Retinal pigment epithelial cell (primary cell): ENCODE measurements at places on chromosomes 16 and 17.

DNA sequence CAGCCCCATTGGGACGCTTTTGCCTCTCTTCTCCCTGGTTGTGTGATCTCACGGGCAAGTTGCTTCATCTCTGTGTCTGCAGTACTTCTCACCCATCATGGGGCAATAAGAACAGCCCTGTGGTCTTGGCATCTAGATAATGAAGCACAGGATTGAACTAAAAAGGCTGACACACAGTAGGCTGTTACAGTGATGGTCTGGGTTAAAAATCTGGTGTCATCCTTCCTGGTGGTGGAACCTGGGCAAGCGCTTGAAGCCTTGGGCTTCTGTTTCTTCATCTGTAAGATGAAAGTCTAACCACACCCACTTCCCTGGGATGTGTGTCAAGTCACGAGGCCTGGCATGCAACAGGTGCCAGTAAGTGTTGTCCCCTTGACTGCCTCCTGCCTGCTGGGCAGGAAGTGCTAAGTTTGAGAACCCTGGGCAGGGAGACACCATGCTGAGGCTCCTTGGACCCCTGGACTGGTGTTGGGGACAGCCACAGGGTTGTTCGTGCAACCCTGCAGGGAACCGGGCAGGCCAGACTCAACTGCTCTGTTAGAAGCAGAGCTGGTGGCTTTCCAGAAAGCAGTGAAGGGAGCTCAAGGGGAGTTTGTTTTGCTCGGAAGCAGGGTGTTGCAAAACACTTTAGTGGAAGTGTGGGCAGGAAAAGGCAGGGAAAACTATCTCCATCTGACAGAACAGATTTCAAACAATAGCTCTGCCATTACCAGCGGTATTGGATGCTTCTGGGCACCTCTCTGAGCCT lies 5.9 kb upstream of the MAP2K3 start:
- no peak for DNase-seq

GRCh38 chr17:69232650-69233049 lies 4.0 kb upstream of the ABCA10 start:
- no peak for DNase-seq

DNA sequence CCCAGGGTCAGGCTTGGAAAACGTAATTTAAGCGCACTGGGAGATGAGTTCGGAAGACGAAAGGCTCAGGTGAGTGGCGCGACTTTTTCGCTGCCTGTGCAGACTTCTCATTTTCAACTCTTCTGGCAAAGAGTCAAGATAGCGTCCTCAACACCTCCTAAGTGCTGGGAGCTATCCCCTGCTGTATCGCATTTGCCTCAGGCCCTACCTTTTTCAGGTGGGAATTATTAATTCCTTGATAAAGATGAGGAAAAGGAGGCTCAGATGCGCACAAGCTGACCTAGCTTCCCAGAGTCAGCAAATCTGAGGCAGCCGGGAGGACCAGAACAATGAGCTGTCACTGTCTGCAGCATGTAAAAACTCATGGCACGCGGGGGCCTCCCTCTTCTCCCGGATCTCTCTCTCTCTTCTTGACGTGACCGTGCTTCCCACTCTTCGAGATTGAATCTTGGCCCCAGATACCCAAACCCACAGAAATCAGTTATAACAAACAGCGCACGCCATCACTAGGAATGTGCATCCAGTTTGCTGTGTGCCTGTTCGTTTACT lies 512 bp upstream of the ADAMTS18 start:
- DNase-seq: no peak

GRCh38 chr16:85940214-85940613 lies 41.3 kb downstream of the IRF8 start:
- no peak for DNase-seq

- DNase-seq: no peak
Measured at GRCh38 chr17:51454456-51454978, 194.2 kb downstream of the UTP18 start.

GRCh38 chr16:27628241-27628942 lies 78.4 kb downstream of the KATNIP start:
- no peak for DNase-seq

- no peak for DNase-seq
Measured at GRCh38 chr17:15482476-15482875, 15.1 kb upstream of the CDRT4 start.

DNA sequence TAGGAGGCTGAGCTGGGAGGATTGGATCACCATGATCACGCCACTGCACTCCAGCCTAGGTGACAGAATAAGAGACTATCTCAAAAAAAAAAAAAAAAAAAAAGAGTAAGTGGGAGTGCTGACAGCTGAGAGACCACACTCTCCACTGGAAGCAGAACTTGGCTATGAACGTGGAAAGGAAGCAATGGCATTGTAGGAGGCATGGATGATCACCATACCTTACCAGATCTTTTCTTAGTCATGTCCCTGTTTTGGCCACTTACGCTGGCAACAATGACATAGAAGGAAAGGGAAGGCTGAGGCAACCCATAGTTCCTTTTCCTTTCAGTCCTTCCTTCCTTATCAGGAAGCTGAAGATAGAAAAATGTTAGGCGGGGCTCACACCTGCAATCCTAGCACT lies 3.7 kb upstream of the ATP1B2 start:
- DNase-seq: no peak

GRCh38 chr17:79728169-79728907 lies 2.4 kb upstream of the ENPP7 start:
- peak; percentile 51 for DNase-seq

DNA sequence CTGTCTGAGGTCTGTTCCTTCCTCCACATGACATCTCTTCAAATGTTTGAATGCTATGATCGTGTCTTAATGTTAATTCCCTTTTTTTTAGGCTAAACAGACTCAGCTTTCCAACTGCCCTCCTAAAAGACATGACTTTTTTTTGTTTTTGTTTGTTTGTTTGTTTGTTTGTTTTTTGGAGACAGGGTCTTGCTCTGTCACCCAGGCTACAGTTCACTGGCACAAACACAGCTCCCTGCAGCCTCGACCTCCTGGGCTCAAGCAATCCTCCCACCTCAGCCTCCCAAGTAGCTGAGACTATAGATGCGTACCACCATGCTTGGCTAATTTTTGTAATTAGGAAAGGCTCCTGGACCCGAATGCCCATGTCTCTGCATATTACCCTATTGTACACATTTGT lies 176.5 kb downstream of the ABCA8 start:
- no peak for DNase-seq

DNA sequence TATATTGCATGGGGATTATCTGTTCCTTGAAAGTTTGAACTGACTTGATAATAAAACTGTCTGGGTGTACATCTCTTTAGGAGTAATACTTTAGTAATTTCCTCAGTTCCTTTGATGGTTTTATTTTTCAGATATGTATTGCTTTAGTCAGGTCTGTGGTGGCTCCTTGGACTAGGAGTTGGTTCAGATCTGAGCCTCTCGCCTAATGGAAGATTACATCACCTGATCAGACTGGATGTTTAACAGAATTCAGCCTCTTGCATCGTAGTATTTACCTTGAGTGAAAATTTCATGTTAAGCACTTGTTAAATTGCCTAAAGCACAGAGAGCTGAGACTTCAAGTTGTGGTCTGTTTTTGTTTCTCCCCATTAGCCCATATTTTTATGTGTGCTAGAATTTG lies 267.3 kb downstream of the MAP2K4 start:
- no peak for DNase-seq

GRCh38 chr16:57092786-57093411 lies 516 bp downstream of the CPNE2 start:
- DNase-seq: no peak

- no peak for DNase-seq
Measured at GRCh38 chr16:56197192-56197992, 6.1 kb downstream of the GNAO1 start.

- no peak for DNase-seq
Measured at GRCh38 chr17:79691931-79692330, 38.8 kb upstream of the ENPP7 start.

GRCh38 chr16:65861131-65861731 lies 505.3 kb upstream of the CDH5 start:
- DNase-seq: no peak

- no peak for DNase-seq
Measured at GRCh38 chr16:12193692-12194091, 217.2 kb downstream of the SNX29 start.

DNA sequence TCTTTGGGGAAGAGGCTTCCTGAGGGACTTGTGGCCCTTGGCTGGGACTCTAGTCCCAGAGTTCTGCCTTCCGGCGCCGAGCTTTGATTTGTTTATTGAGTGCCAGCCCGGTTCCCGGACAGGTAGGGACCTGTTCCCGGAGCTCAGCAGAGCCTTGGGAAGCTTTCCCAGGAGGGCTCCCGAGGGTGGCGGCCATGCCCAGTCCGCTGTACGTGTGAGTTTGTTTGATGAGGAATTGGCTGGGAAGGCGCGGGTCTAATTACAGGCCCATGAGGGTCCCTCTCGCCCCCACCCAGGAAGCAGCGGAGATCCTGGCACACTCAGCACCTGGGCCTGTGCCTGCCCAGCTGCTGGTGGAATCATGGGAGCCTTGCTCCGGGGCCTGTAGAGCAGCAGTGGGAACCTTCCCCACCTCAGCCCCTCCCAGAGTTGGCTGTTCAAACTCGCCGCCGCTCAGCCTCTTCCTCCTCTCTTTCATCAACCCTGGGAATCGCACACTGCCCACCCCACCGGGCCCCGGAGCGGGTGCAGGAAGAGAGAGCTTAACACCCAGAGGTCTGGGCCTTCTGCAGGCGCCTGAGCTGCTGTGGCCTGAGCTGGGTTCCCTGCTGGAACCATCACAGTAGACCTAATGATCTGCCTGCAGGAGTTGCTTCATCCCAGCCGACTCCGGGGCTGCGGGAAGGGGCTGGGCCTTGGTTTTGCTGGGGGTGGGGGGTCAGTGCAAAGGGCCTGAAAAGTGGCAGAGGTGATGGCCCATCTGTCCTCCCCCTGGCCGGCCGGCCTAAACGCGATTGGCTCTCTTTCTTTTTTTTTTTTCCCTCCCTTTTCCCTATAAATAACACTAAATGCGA lies 313.7 kb downstream of the SEC14L1 start:
- no peak for DNase-seq

- DNase-seq: no peak
Measured at GRCh38 chr16:5490499-5490898, 392.9 kb upstream of the EEF2KMT start.

- no peak for DNase-seq
Measured at GRCh38 chr16:79429381-79430190, 171.0 kb downstream of the MAF start.

DNA sequence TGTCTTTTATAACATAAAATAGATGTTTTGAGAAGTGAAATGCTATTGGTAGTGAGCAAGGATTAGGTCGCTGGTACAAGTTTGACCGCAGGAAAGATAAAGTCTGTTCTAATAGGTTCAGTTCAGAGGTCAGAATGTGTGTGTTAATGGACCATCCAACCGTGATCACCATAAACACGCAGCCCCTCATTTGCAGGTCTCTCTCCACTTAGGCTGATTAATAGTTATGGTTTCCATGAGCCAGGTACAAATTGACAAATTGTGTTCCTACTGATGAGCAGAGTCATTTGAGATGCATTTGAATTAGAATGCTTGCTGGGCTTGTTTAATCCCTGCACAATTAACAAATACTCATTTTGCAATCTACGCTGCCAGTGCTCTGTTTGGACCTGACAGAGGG lies 318.1 kb upstream of the GOT2 start:
- no peak for DNase-seq

- DNase-seq: peak; percentile 17
Measured at GRCh38 chr17:21452377-21453143, 76.4 kb downstream of the KCNJ12 start.

DNA sequence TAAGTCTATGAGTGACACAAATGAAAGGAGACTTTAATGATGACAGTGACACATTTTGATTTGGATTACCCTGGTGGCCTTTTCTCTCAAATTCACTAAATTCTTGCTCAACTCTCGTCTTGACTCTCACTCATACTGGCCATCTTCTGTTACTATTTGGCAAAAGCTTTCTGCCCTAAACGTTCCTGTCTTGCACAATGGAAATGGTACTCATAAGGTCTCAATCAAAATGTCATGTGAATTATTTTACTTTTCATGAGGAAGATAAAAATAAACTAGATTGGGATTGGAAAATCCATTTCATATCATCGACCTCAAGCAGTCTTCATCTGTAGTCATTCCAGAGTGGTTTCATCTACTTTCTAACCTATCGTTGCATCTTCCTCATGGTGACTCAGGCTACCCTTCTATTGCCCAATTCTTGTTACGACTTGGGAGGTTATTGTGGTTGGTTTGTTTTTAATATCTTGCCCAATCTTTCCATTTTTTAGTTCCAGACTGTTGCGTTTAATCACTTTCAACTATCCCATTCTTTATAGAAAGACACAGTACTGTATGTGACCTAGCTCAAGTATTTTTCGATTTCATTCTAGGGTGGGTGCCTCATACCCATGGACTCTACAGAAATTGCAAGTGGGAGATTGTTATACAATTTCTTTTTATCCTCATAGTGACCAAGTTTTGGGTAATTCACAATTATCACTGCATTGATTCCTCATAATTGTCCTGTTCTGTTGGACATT lies 317.2 kb upstream of the KCNJ16 start:
- no peak for DNase-seq

DNA sequence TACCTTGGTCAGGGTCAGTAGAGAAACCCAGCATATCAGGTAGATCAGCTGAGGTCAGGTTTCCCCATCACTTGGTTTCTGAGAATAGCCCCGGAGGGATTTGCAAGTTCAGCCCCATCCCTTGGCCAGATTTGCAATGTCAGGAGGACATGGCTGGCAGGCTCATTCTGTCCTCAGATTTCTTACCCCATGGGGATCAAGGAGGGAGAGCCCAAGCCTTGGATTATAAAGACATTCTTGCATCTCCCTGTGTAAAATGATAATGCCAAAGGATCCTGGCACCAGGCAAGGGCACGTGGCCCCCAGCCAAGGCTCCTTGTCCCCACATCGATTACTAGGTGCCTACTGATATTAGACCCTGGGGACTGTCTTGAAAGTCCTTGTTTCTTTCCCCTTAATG lies 53.2 kb downstream of the MYH3 start:
- DNase-seq: no peak

DNA sequence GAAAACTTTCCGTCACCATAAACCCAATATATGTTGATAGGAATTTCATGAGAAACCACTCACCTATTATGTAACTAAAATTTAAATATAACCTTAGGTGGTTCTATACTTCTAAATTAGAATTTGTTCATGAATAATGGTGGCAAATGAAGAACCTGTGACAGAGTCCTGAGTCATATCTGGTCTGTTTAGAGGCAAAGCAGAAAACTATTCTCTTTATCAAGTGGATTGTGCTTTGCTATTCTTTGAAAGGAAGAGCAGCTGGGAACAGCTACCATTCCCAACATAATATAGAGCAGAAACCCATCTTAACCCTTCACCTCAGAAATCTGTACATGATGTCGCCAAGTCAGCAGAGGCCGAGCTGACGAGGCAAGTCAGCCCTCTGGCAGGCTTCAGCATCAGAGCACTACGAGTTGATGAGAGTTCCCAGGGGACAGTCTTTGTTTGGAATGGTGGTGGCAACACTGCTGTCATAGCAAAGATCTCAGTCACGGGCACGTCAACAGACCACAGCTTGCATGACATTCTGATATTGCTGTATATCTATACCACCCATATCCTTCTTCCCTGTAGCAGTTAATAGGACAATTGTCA lies 631.9 kb upstream of the CA10 start:
- DNase-seq: no peak

- DNase-seq: no peak
Measured at GRCh38 chr16:61471737-61472136, 564.5 kb downstream of the CDH8 start.

- DNase-seq: no peak
Measured at GRCh38 chr17:82086941-82087906, 10.8 kb downstream of the FASN start.
